Effector memory CD4-positive, alpha-beta T cell (primary cell): ENCODE measurements at places on chromosomes 12 and 14.
A peak's percentile ranks its signal among the peaks of the same experiment; 100 is the strongest.

- DNase-seq: no peak
Observed at GRCh38 chr14:104700747-104701217, 11.4 kb downstream of the INF2 start.

DNA sequence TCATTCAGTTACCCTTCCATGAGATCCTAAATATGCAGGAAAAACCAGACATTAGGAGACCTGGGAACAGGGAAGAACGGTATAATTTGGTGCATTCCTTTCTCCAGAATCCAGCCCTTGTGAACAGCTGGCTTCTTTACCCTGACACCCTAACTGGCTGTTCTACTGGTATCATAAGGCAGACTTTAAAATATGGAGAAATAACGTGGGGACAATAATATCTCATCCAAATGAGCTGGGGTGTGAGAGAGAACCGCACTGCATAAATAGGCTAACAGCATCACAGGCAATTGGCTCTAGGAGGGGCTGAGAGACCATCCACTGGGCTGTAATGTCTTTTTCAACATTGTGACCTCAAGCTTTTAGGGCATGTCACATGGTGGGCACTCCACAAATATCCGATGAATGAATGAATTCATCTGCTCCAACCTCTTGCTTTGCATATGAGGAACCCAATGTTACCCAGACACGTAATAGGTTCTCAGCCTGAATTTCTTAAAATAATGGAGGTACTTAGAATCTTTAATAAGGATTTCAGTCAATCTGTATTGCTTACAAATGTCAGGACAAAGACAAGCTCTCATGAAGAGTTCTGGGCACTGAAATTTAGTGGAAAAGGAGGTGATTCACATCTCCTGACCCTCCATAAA is 157.9 kb downstream of the SAMD4A start:
- no peak for DNase-seq

DNA sequence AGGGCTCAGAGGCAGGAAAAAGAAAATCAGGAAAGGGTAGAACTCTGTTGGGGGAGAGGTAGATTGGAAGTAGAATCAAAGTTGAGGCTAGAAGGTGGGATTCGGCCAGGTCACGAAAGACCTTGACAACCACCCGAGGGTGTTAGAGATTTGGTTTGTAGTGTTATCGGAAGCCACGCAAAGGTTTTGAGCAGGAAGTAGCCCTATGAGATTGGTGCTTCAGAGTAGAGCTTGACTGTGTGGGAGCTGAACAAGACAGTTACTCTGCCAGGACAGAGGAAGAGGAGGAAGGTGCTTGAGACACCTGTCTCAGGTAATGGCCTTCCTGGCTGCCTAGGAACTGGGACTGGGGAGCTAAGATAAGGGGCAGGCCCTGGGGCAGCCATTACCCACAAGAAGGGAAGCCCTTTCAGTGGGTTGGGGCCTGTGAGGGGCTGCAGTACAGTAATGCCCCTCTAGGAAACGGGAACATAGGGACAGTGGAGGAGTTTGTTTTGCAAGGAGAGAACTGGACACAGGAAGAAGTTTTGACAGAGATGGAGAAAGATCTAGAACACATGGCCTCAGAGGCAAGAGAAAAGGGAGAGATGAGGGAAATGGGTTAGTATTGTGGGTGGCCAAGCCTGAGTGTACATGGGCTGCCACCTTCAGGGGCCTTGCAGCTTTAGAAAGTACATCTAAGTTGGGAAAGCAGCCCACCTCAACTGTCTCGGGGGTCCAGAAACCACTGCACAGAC is 73.5 kb downstream of the RIN3 start:
- no peak for DNase-seq

DNA sequence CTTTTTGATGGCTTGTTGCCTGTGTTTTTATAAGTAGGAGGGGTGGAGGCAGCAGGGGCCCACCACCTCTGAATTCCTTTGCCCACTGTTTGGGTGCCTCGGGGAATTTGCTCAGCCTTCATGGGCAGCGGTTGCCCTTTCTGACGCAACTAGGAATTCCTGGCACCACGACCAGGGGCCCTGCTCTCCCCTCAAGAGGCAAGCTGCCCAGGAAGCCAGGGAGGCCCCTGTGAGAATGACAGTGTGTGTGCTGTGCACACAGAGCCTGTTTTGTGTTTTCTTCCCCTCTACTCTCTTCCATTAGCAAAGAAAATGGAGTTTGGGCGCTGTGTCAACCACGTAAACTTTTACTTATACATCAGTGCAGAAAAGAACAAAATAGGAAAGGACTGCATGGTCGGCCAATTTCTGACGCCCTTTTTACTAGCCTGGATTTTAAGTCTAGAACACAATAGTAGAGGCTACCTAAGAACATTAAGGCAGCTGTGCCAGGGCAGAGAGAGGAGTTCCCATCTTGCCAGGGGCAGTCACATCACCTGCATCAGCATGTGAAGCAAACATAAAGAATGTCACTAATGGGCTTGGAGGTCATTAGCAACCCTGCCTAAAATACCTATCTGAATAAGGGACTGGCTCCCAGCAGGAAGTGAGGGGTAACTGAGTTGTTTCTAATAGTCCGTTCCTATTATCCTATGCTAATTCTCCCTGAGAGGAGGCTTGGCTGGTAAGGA is 17.9 kb upstream of the PTGR2 start:
- DNase-seq: no peak

GRCh38 chr14:35829449-35829848 is 3.3 kb downstream of the BRMS1L start:
- no peak for DNase-seq

GRCh38 chr12:58584880-58585279 is 335.4 kb downstream of the LRIG3 start:
- DNase-seq: no peak

DNA sequence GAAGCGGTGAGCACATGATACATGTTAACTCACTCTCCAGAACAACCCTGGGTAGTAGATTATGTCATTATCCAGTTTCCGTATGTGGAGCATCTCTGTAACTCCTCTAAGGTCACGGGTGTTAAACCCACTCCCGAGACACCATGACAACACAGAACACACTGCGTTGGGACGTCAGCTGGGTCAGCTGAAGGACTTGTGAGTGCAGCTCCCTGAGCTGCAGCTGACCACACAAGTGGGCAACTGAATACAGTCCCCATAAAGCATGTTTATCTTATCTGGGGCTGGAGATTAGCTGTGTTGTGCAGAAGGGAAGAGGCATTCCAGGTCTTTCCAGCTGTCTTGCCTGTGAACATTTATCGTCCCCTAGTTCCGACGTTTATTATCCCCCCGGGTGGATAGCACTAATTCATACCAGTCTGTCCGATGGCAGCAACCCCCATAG is 211.5 kb downstream of the CHST11 start:
- no peak for DNase-seq

GRCh38 chr14:37668646-37669045 is 73.2 kb downstream of the TTC6 start:
- no peak for DNase-seq

DNA sequence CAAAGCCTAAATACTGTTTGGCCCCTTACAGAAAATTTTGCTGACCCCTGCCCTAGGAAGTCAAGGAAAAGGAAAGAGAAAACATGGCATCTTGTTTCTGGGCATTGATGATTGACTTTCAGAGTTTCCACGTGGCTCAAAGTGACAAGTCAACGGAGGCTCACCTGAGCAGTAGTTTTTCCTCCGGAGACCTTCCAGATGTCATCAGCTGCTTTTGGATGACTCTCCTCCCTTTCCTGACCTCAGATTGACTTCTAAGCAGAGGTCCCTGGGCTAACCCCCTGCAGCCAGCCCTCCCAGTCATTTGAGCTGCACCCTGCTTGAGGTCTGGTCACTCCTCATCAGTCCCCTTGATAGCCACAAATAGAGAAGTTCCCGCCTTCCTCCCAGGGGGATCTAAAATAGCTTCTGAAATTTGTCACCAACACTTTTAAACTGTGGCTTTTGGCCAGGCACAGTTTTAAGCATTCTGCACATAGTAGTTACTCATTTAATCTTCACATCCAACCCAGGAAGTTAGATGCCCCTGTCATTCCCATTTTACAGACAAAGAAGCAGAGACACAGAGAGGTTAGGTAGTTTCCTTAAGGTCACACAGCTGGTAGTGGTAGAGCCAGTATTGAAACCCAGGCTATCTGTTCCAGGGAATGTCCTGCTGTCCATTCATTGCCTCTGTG is 143.4 kb downstream of the CHST11 start:
- DNase-seq: no peak

DNA sequence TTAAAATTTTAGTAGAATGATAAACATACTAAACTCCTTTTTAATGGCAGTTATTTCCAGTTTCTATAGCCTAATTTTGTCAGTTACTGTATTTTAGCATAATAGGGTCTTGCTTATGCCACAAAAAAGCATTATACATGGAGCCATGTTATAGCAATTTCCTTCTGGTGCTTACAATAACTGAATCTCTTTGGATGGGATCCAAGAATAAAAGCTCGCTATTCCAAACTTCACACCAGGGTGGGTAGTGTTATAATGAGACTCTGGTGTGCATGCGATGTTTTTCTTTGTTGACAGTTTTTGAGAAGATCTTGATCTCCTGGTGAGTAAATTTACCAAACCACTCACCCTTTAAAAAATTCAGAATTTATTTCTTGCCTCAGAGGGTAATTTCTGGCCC is 90.4 kb upstream of the CCDC91 start:
- DNase-seq: no peak

DNA sequence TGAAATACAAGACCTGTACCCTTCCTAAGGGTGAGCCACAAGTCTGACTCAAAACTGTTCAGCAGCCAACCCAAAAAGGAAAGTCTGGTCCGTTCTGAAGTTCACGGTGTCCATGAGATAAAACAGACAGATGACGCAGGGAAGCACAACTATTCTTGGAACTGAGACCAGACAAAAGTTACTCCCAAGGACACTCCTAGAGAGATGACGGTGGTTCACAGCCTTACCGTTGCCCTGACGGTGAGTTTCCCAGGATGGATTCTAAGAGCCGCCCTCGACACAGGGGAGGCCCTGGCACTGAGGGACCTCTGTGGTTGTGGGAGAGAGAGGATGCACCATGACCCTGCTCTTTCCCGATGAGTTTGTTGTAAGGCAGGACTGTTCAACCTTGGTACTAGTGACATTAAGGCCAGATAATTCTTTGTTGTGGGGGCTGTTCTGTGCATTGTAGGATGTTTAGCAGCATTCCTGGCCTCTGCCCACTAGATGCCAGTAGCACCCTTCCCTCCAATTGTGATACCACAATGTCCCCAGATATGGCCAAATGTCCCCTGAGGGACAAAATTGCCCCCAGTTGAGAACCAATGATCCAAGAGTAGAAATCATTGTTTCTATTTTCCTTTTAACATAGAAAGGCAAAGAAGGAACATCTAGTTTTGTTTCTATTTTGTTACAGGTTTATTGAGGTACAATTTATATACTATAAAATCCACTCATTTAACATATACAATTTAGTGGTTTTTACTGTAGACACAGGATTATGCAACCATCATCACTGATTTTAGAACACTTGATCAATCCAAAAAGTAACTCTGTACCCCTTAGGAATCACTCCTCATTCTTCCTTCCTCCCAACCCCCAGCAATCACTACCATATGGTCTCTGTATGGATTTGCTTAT is 23.0 kb downstream of the OR10P1 start:
- no peak for DNase-seq

GRCh38 chr12:89706551-89706950 is 2.1 kb downstream of the ATP2B1 start:
- DNase-seq: no peak

DNA sequence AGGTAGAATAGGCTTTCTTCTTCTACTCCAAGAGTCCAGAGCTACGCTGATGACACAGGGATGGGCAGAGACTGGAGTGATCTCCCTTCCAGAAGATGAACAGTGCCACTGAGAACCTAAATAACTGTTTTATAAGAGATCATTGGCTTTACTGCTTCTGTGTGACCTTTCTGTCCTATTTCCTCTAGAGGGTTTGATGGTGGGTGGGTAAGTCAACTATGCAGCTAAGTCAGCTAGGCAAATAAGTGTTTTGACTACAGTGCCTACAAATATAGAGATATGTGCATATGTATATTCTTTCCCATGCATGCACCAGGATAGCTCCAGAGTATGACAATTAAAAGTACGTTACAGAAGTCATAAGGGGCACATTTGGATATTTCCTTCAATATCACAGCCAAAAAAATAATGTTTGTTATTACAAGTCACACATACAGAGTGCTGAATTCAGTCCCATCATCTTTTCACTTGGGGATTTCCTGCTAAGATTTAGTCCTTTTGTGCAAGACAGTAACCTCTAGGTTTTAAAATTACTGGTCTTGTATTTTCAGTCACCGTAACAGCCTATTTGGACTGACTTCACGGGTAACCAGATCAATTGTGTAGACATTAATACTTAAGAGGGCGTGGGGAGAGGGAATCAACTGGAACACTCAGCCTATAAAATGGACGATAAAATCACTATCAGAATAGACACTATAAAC is 412.6 kb upstream of the SOX5 start:
- no peak for DNase-seq

GRCh38 chr12:18400186-18400585 is 138.9 kb downstream of the PIK3C2G start:
- no peak for DNase-seq

DNA sequence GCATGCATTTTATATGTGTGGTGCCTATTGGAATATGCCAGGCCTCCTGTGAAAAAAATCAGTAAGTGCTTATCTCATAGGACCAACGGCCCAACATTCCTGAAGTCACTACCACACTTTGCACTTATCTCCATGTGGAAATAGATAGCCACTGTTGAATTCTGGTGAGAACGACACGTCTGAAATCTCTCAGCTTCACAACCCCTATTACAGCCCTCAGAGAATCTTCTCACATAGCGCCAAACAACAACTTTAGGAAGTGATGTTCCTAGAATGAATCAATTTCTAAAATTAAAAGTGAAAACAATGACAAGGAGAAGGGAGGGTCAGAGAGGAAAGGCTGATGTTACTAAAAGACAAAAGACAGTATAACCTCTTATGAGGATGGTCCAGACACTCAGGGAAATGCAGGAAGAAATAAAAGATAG is 270.8 kb upstream of the BTG1 start:
- DNase-seq: no peak

DNA sequence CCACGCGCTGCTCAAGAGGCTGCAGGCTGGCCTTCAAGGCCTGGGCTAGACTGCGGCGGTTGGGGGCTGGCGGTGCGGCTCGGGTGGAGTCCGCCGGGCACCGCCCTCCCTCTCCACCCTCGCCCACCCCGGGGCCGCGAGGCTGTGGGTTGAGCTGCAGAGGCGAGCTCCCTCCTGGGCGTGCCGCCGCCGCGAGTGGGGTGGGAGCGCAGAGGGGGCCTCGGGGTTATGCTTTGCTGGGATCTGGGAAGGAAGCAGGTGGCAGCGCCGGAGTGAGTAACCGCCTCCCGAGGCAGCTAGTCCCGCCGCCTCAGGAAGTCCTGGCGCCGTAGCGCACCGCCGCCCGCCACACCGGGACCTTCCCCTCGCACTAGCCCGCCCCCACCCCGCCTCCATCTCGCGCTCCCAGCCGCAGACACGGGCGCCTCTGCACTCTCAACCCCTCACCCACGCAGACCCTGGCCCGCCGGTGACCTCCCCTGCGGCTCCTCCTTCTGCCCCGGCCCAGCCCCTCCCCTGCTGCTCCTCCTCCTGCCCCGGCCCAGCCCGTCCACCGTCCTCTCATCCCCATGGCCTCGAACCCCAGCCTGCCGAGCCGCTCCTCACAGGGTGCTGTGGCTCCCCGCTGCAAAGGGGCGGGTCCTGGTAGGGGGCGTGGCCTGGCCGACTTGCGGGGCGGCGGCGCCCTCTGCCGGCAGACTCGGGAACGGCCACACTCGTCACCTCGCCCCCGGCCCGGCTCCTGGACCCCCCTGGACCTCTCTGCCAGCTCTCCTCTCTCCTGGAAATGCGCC is 16.6 kb downstream of the TAMALIN start:
- peak; percentile 85 for DNase-seq
